GM03348 (cell line): ENCODE measurements at places on chromosomes 4 and X.
A peak's percentile ranks its signal among the peaks of the same experiment; 100 is the strongest.

- DNase-seq, result no peak
Measured at GRCh38 chr4:27085396-27085795, 224.8 kb downstream of the STIM2 start.

DNA sequence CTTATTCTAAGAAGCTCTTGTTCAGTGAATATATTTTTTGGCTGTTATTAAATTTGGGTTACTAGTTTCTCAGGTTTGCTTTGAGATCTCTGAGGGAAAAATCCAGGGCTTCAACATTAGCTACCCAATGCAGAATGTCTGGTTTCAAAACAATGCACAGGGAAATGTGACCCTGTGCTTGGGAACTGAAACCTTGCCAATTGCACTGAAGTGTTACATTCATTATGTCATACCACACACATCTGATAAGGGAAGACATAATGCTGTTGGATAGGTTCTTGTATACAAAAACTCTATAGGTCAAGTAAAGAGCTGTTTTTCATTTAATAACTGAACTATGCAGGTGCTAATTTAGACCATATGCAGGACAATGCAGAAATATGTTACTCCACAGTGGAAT, 345.3 kb upstream of the BMP3 start:
- no peak for DNase-seq

- peak; percentile 67 for DNase-seq
Measured at GRCh38 chrX:136525738-136526606, 6.0 kb upstream of the VGLL1 start.

- no peak for DNase-seq
Measured at GRCh38 chrX:66162331-66162822, 1.7 kb upstream of the HEPH start.

DNA sequence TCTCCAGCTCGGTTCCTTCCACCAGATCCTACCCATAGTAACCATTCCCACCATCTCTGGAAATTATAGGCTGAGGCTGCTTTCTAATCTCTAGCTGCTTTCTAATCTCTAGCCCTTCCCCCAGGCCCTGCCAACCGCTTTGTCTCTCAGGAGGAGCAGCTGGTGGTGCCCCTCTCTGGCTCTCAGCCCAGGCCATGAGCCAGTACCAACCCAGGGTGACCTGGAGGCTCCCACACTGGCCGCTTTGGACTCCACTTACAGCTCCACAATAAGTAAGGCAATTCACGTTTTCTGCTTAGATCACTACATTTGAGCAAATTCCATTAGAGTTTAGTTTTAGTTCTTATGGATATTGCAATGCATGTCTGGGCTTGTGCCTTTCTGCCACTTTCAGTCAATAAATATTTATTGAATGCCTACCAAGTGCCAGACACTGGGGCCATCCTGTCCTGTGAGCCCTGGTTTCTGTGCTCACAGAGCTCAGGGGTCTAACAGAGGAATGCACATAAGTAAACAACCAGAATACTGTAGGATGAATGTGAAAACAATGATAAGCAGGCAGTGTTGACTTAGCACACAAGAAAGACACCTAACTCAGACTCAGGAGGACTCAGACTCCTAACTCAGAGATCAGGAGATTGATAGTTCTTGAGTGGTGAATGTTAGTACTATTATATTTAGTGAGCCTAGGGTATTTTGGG, 38.9 kb downstream of the SMC1A start:
- no peak for DNase-seq

GRCh38 chr4:24971192-24971591, 58.4 kb upstream of the CCDC149 start:
- DNase-seq, result no peak

DNA sequence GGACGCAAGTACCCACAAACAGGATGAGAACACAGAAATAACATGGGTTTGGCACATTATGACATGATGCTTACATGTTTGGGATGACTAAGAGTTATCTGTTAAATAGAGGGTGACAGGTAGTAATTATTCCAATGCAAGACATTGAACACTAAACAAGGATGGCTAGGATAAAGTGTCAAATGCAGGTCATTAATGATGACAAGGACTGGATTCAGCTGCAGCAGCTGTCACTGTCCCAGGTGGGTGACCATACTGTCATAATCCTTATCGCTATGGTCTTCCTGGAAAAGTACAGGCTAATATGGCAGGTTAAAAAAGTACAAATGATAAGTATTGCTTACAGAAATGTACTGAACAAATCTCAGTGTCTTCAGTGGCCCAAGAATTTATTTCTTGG, 123.9 kb downstream of the ANTXR2 start:
- DNase-seq, result no peak

GRCh38 chr4:20617678-20618396, 82.4 kb upstream of the PACRGL start:
- DNase-seq, result no peak

DNA sequence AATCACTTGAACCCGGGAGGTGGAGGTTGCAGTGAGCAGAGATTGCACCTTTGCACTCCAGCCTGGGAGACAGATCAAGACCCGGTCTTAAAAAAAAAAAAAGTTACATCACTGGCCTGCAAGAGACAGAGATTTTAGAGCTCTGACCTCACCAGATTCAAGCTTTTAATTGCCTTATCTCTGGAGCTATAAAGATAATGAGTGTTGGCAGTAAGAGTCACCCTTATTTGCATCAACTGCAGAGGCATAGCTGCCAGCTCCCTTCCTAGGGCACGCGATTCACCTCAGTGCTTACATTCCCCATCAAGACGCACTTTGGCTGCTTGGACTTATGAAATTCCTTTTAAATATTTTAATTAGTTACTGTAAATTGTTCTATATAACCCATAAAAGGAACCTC, 12.5 kb upstream of the SPATA4 start:
- DNase-seq, result no peak

DNA sequence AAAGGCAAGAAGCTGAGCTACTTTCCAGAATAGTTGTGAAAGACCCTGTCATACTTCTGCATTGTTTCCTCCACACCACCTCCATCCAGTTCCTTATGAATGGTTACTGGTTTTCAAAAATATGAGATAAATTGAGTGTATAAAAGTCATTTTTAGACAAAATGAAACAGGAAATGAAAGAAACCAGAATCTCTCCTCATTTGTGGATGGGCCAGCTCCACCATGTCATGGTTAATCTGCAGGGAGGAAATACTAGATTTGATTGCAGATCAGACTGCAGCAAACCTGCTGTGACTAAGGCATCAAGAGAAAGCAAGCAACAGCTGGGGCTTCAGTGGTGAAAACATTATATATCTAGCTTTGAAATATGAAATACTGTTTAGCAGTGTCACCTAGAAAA, 23.8 kb downstream of the F9 start:
- DNase-seq, result no peak

- DNase-seq, result peak; percentile 98
Measured at GRCh38 chrX:7147978-7148854, at the start of gene PUDP. Gene PUDP (minus strand): TSS chrX:7148153. CDS start chrX:7148113, 40 bp downstream.

DNA sequence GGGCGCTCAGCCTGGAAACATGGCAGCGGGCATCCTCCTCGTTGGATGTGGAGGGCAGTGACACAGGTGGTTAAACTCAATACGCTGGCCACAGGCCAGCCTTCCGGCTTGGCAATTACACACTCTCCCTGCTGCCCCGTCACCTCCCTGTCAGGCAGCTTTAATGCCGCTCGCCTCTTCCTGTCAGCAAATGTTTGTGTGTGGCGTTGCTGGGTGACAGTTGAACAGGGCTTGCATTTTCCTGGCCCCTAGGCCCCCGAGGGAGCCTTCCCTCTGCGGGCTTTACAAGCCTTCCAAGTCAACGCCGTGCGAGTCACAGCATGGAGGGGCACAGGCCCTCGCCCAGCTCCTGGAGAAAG, 620.0 kb downstream of the BCOR start:
- DNase-seq, result no peak

DNA sequence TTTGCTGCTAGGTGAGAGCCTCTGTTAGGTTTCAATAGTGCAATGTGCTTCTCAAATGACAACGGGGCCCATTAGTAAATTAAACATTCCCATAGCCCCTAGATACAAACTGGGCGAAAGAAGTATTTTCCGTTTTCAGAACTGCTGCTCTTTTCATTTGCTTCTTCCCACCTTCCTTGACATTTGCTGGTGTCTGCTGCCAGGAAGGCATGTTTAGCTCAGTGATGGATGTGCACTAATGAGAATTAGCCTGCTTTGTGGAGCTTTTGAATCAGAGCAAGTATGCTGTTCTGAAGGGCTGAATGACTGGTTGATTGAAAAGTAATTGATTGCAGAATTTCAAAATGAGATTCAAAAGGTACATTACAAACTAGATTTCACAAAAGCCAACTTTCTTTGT, 57.0 kb downstream of the SHROOM3 start:
- DNase-seq, result no peak

DNA sequence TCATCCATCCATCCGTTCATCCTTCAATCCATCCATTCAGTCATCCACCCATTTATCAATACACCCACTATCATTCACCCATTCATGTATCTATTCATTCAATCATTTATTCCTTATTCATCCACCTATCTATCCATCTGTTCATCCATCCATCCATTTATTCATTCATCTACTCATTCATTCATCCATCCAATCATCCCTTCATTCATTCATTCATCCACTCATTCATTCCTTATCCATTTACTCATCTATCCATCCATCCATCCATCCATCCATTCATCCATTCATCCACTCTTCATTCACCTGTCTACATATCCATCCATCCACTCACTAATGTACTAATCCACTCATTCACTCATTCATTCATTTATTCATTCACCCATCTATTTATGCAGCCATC, 9.5 kb downstream of the P2RY8 start:
- no peak for DNase-seq

GRCh38 chr4:180953572-180953971, 1289.6 kb upstream of the TENM3 start:
- no peak for DNase-seq

- DNase-seq, result no peak
Measured at GRCh38 chrX:111376486-111376885, 35.5 kb downstream of the DCX start.

GRCh38 chrX:119753639-119754257, 4.6 kb upstream of the SOWAHD start:
- DNase-seq, result peak; percentile 42

GRCh38 chrX:150568320-150569154, at the start of gene MTM1:
Gene MTM1 (plus strand): TSS chrX:150568621. CDS start chrX:150592615, 23,994 bp downstream.
- DNase-seq, result peak; percentile 96

DNA sequence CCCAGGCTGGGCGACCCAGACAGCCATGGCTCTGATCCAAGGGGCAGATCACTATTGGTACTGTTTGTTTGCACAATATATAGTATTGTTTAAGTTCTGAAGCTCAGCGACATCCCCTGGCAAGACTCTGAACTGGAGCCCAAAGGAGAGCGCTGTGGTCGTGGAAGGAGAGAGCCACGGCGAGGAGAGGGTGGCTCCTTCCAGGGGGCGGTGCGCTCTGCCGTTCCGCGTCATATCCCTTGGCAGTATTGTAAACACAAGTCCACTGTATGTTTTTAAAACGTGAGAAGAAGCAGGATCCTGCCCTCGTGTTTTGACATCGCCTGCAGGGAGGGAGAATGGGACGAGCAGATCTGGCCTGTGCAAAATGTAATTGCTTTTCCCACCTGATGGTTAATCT, 185.5 kb downstream of the RAB28 start:
- no peak for DNase-seq

- DNase-seq, result no peak
Measured at GRCh38 chr4:70239131-70239883, 3.1 kb upstream of the CSN3 start.

GRCh38 chr4:77220828-77221613, 64.0 kb downstream of the CCNG2 start:
- DNase-seq, result peak; percentile 21

GRCh38 chr4:4740071-4740470, 119.4 kb upstream of the MSX1 start:
- no peak for DNase-seq

DNA sequence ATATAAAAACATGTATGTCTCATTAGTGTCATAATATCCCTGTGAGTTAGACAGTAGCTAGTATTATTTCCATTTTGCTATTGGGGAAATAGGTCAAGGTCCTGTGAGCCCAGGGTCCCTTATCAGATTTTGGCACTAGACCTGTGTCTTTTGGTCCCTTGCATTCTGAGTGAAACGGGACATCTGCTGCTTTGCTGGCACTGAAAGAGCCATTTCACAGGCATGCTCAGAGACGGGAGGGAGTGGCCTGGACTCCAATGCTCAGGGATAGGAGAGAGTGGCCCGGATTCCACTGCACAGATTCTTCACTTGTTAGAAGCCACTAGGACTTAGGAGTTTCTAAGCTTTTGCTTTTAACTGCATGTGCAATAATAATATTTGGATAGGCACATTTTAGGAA, 177.2 kb downstream of the TSPAN5 start:
- no peak for DNase-seq

GRCh38 chrX:148732743-148733142, 232.3 kb downstream of the AFF2 start:
- no peak for DNase-seq

DNA sequence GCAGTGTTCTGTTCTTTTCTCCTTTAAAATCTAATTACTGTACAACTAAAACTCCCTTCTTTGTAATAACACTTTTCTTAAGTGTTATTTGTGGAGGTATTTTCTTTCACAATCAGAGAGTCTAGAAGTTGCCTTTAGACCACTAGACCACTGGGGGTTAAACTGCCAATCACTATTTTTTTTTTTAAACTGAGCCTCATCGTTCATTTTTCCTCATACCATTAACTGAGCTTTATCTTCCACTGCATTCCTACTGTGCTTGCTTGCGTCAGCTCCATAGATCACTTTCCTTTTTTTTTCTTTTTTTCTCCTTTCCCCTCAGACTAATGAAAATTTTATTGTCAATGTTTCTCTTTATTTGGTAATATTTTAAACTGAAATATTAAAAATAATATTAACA, 310.6 kb downstream of the PDHA2 start:
- DNase-seq, result no peak

- no peak for DNase-seq
Measured at GRCh38 chrX:37876716-37877115, 29.3 kb upstream of the DYNLT3 start.

DNA sequence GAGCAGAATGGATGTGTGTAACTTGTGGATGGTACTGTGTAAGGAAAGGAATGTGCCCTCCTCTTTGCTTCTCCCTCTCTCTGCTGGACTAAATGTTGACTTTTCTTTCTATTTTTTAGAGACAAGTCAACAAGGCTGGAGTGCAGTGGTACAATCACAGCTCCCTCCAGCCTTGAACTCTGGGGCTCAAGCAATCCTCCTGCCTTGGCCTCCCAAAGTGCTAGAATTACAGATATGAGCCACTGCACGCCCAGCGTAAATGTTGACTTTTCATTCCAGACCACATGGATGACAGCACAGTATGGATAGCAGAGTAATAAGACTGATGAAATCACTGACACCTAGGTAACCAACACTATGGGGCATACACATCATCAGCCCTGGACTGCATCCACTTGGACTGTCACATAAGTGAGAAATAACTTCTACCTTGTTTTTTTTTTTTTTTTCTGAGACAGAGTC, 5.1 kb upstream of the RPS3A start:
- DNase-seq, result no peak

- DNase-seq, result no peak
Measured at GRCh38 chrX:140432346-140433175, 72.3 kb downstream of the SOX3 start.

DNA sequence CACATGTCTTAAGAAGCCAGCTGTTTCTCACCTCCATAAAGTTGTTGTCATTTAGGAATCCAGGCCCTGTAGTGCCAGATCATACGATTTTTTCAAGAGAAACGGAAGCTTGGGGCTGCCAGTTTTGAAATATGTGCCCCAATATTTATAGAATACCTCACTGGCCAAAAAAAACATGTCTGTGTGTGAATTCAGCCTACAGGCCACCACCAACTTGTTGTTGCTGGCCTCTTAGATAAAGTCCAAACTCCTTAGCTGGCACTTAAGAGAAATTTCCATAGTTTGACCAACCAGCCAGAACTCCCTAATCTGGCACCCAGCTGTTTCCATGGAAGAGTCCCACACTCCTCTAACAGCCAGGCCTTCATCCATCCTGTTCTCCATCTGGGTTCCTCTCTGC, 74.1 kb downstream of the WDR19 start:
- DNase-seq, result no peak
